ENCODE measurements at places on chromosomes 12 and 14.

- no peak for DNase-seq
Measured at GRCh38 chr12:81043979-81044740, 33.7 kb upstream of the ACSS3 start.

DNA sequence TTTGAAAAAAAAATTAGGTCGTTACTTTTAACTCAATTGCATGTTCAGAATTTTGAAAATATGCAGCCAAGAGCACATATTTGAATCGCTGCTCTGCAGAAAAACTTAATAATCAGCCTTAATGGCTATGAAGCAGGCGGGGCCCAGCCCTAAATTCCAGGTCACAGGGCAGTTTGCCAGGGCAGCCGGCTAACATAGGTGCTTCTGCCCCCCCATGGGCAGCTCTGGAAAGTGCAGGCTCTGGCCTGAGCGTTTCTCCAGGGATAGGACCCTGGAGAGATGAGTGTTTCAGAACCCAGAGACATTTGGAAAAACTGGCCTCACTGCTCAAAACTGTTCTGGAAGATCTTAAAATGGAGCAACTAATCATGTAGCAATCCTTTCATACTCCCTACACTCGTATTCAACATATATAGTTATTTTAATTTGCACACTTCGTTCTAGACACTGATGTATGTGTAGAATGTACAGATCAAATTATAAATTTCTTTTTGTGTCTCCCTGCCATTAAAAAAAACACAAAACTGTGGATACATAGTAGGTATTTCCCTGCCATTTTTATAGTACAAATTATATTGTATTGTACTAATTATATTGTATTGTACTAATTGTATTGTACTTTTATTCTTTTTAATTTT, 26.0 kb upstream of the PTGR2 start:
- DNase-seq = peak; percentile 83

GRCh38 chr12:100123316-100124095, 19.2 kb downstream of the BLTP3B start:
- DNase-seq = no peak

DNA sequence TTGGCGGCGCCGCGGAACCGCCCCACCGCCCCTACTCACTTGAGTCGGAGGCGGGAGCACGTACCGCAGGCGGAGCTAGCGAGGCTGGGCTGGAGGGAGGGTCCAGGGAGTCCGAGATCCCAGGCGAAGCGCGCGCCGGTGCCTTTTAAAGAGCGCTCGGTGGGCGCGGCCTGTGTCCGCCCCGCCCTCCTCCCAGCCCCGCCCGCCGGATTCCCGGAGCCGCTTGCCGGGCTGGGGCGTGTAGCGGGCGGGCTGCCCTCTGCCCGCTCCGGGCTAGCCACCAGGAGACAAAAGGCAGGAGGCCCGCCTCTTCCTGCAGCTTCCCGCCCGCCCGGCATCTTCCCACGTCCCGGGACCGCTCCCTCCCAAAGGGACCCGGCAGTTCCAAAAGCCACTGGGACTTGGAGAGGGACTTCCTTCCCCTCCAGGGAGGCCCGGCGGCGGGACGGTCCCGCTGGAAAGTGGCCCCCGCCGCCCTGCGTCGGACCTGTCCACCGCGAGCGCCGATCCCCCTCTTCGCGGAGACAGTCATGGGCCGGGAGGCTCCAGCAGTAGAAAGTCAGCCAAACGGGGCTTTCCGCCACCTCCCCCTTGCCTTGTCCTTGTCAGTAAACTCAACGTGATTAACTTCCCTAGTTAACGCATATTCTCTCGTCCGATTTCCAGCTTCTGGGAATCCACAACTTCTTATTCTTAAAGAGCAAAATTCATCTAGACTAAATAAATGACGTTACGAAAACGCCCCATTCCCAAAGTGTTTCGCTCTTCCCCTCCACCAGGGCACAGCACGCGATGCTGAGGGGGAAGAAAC, at the start of gene CSRP2:
CSRP2 (minus strand) TSS at position 121 of the 811 bp plus-strand sequence. CDS start 12,759 bp downstream, outside the sequence.
- peak; percentile 40 for DNase-seq

DNA sequence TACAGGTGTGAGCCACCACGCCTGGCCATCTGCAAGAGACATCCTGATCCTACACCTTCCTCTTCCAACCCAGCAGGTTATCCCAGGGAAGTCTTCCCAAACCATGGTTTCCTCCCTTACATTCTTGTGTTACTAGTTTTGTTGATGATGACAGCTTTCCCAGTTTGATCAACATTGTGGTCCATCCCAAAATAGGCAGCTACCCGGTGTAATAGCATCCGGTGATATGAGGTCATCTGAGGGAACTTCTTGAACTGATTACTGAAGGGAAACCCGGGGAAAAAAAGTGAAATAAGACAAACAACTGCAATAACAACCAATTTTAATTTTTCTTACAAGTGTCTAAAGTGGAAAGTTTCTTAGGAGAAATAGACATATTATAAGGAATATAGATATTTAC, 45.3 kb upstream of the STAC3 start:
- no peak for DNase-seq

GRCh38 chr14:82398256-82398655, 864.6 kb upstream of the SEL1L start:
- DNase-seq = no peak

DNA sequence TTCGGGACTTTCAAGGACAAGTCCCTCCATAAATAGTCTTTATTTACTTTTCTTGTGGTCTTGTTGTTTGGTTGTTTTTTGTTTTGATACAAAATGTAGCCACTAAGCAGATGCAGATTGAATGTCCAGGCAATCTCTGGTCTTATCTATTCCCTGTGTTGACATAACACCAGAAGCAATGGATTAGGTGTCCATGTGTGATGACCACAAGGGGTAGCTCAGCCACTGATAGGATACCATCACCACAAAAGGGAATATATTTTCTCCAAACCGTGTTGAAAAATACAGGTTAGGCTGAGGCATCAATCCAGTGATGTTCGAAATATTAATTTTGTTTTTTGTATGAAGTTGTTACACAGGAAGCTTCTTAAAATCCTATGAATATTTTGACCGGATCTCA, 196.3 kb downstream of the EPS8 start:
- DNase-seq = no peak

GRCh38 chr12:112714166-112714710, 77.3 kb upstream of the RPH3A start:
- DNase-seq = no peak

GRCh38 chr12:78192979-78193378, 362.3 kb downstream of the NAV3 start:
- no peak for DNase-seq

- peak; percentile 29 for DNase-seq
Measured at GRCh38 chr12:32107359-32108267, 966 bp downstream of the BICD1 start.

DNA sequence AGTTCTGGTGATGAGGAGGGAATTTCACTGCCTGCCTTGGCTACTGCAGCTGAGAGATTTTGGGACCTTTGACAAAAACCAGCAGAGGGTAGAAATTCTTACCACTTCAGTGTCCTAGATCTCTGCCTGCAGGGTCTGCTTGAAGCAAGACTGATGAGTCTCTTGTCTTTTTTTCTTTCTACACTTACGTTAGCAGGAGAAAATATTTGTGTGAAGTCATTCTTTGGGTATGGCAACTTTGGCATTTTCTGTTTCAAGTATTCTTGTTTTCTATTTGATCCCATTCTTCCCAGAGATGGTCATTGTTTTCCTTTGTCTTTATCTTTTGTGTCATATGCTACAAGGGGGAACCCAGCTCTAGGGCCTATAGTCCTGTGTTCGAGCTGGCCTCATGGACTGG, 65.6 kb upstream of the FERMT2 start:
- DNase-seq = no peak

GRCh38 chr12:6053541-6053940, 70.9 kb downstream of the VWF start:
- no peak for DNase-seq

DNA sequence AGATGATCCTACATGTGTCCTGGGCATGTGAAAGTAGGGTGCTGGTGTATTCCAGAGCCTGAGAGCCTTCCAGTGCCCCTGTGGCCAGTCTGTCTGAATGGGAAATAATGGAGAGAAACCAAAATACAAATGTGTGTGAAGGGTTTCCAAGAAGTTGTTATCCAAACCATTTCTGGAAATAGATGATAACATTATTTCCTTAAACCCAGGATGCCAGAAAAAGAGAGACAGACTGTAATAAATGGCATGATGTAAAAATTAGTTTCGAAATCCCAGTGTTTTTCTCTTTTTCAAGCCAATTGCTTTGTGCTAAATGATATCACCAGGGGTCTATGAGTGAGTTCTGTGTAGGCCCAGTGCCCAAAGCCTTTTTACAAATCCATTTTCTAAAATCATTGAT, 175.3 kb downstream of the PHLDA1 start:
- no peak for DNase-seq

DNA sequence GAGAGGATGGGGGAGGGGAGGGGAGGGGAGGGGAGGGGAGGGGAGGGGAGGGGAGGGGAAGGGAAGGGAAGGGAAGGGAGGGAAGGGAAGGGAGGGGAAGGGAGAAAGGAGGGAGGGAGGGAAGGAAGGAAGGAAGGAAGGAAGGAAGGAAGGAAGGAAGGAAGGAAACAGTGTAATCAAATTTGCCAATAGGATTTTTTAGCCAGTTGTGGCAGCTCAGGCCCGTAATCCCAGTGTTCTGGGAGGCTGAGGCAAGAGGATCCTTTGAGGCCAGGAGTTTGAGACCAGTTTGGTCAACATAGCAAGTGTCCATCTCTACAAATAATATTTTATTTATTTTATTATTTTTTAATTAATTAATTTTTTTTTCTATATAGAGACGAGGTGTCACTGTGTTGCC, 19.4 kb downstream of the AICDA start:
- no peak for DNase-seq

GRCh38 chr12:15596174-15596573, 193.0 kb downstream of the EPS8 start:
- no peak for DNase-seq

- no peak for DNase-seq
Measured at GRCh38 chr14:78412475-78412874, 242.3 kb downstream of the NRXN3 start.

GRCh38 chr12:123319826-123320225, 44.8 kb downstream of the SBNO1 start:
- DNase-seq = no peak

- no peak for DNase-seq
Measured at GRCh38 chr12:85610194-85610593, 226.0 kb downstream of the RASSF9 start.

DNA sequence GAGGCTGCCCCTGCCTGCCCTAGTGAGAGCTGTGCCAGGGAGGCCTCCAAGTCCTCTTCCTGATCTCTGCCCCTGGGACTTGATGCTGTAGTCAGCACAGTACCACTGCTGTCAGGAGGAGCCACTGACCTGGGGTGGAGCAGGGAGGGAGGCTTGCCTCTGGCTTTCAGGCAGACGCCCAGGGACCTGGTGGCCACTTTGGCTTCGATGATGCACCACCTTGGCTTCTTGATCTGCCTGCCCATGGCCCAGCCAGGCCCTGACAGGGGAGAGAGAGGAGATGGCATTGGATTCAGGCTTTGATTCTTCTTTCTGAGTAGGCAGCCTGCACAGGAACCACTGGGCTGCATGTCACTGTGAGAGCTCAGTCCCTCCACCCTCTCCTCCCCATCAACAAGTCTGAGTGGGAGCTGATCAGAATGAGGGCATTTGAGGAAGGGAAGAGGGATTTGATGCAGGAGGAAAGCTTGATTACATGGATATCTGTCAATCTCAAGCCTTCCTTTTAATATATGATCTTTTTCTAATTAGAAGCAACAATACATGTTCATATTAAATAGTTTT, 24.7 kb downstream of the TMEM63C start:
- DNase-seq = no peak

GRCh38 chr12:123998991-123999359, 26.0 kb downstream of the ZNF664 start:
- DNase-seq = no peak

GRCh38 chr12:45368841-45369489, 153.1 kb downstream of the ANO6 start:
- no peak for DNase-seq

DNA sequence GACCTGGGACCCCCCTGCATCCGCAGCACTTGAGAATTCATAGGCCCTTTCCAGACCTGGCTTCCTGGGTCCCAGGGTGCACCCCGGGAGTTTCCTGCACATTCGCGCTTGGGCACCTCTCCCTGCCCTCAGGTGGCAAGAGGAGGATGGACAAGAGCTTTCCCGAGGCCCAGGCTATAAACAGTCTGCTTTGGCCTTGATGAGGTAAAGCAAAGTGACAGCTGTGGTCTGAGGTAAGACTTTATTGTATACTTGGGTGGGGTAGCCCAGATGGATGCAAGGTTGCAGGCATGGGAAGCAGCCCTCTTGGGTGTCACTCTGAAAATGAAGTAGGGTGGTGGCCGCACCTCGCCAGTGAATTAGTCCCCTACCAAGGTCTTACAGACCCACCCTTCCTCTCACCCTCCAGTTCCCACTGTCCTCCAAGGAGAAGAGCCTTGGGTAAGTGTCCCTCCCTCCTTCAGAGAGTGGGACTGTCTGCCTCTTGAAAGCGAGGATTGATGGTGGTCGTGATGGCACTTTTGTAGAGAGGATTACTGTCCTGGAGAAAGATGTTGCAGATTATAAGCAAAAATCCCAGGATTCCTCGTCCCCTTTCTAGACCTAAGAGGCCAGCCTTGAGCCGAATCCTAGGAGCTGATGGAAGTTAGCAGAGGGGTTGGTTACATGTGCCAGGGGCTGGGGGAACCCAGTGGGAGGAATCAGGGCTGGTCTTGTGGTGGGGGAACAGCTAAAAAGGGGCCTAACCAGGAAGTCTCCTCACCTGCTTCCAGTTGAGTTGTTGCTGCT, 10.6 kb upstream of the CSAD start:
- DNase-seq = no peak

- DNase-seq = no peak
Measured at GRCh38 chr14:69711065-69711464, 55.9 kb upstream of the SRSF5 start.

GRCh38 chr12:1594006-1594260, 448 bp downstream of the FBXL14 start:
- no peak for DNase-seq

- DNase-seq = no peak
Measured at GRCh38 chr14:21169573-21169972, 13.7 kb upstream of the OR5AU1 start.

GRCh38 chr12:84079626-84080025, 833.0 kb downstream of the SLC6A15 start:
- DNase-seq = no peak

All from CD4-positive, alpha-beta T cell treated with Interleukin-2 at 100 ng/mL for 4 hours (primary cell).